ENCODE measurements at places on chromosomes 4 and X.

GRCh38 chr4:24664956-24665355 is 80.6 kb upstream of the DHX15 start:
- DNase-seq, result no peak

DNA sequence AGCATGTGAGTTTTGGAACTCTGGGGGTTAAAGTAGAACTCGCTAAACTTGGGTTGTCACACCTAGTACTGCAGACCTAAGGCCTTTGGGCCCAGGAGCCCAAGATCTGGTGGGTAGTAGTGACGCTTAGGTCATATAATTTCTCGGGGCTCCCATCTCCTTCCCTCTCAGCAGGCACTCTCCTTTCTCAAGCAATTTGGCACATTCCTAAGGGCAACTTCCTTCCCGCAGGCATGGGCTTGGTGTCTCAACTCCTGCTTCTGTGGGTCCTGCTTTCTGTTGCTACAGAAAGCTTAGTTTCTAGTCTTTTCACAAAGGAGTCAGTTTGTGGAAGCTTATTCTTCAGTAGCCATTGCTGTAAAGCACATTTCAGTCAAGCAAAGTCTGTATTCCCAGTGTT is 10.4 kb upstream of the EDA start:
- no peak for DNase-seq

- DNase-seq, result no peak
Measured at GRCh38 chr4:184616633-184617551, 32.4 kb downstream of the CASP3 start.

GRCh38 chr4:42416017-42416416 is 18.7 kb downstream of the SHISA3 start:
- DNase-seq, result no peak

DNA sequence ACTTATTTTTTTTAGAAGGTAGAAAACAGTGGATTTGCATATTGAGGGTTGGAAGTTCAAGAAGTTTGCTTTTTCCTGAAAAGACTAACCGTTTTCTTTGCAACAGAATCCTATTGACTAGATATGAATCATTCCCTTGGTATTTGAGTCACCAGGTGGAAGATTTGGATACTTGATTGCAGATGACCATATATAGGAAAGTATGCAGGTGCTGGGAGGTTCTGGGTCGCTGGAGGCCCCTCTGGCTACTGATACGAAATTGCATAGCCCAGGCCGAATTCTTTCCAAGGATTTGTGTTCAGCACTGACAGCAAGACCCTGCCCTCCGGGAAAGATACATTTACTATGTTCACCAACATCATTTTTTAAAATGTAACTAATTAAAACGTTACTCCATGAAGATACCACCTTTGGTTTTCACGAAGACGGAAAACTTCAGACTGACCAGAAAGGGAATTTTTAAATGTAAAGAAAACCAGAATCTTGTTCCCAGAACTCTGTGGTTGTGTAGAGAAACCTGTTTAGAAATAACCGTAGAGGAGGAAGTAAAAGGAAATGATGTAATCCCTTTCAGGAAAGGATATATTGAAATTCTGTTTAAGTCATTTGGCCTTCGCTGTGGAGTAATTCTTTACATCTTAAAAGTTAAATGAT is 946 bp downstream of the ANXA3 start:
- DNase-seq, result no peak

DNA sequence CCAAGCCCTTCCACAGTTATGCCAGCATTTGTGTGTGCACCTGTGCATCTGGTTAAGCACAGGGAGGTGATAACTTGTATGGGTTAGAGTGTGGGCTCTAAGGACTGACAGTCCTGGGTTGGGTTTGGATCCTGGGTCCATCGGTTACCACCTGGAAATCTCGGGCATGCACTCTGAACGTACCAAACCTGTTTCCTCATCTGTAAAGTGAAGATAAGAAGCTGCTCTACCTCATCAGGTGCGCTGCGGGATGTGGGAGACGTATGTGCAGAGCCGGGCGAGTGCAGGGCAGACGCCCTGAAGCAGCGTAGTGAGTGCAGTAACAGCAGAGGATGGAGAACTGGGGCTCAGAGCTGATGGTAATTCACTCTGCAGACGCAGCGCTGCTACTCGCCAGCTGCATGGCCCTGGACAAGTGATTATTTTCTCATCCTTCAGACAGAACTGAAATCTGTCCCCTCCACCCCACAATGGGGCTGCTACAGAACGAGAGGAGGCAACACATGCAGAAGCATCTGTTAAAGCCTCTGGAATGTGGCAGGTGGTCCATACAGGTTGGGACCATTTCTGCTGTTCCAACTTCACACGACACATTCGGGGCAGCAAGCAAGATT is 64.4 kb downstream of the HADH start:
- no peak for DNase-seq

DNA sequence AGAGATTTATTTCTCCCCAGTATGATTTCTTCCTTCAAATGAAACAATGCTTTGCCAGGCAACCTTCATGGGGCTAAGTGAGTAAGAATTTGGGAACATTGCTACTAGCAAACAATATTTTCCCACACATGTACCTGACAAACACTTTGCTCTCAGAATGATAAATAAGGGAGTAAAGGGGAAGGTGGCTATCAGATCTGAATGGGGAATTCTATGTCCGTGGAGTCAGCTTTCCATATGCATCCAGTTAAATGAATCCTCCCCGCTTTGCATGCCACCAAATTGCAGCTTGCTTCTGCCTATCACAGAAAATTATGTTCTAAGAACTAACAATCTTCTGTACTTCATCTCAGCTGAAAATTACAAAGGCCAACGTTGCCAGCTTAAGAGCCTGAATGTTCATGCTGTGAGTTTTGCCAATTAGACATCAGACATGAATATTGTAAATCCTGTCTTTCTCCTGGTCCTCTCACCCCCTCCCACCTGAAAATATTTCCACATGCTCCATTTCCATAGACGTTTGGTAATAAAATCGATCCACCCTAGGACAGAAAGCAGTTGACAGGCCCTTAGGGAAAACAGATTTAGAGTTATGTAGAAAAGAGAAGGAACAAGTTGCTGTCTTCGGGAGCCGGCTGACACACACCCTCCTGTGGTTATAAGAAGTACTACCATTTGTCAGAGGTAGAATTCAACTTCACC is 6.3 kb downstream of the MEPE start:
- no peak for DNase-seq

DNA sequence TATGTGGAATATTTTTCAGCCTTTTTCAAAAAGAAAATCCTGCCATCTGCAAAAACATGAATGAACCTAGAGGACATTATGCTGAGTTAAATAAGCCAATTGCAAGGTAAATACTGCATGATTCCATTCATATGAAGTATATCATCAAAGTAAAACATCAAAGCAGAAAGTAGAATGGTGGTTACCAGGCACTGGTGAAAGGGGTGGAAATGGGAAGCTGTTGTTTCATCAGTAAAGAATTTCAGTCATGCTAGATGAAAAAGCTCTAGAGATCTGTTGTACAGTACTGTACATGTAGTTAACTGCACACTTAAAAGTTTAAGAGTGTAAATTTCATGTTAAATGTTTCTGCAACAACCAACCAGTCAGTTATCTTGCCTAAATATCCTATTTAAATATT is 196.8 kb upstream of the ADGRL3 start:
- no peak for DNase-seq

- no peak for DNase-seq
Measured at GRCh38 chr4:145623831-145624230, 4.6 kb downstream of the MMAA start.

- DNase-seq, result no peak
Measured at GRCh38 chr4:153905231-153905630, 116.3 kb upstream of the SFRP2 start.

- DNase-seq, result no peak
Measured at GRCh38 chrX:25002661-25003020, 13.1 kb downstream of the ARX start.

DNA sequence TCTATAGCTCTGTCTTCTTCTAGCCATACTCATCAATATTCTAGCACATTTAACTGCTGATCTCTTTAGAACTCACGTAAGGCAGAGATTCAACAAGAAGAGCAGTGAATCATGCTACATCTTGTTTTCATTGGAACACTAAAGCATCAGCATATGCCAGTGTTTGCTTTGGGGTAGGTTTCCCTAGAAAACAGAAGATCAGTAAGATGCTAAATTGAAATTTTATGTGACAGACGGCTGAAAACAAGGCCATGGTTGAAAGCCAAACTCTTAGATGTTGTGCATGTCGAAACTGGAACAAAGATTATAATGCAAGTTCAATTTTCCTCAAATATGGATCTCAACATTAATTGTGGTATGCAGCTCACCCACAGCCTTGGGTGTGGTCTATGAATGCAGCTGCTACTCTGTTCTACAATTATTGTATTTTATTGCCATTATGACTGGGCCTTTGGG is 107.6 kb downstream of the PDLIM5 start:
- DNase-seq, result no peak

DNA sequence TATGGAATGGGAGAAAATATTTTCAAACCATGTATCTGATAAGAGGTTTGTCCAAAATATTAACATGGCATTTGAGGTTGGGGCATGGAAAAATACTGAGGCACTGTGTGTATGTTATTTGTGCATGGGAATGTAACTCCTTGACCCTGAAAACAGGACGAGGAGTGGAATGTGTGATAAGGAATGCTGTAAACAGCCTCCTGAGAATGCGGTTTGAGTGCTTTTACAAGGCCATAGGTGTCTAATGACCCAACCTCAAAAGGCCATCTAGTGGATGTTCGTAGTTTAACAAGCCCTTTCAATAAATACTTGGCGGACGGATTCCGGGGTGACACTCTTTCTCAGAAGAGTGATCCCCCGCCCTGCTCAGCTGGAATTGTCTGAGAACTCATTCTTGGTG is 162.9 kb upstream of the USP9X start:
- DNase-seq, result no peak

DNA sequence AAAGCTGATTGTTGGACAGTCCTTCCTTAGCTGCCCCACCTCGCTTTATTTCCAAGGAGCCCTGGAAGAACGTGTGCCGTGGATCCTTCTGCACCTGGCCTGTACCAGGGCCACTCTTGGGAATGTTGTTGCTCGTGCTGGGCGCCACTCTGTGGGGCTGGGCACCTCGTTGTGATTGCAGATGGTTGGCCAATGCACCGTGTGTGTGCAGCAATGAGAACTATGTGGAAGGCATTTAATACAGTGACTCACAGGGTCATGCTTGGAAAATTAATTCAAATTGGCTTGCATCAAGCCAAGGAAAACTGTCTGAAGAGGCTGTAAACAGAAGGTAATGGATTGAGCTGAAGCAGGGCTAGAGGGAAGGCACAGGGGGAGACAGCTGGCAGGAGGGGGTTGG is 37.0 kb upstream of the CD99L2 start:
- no peak for DNase-seq

DNA sequence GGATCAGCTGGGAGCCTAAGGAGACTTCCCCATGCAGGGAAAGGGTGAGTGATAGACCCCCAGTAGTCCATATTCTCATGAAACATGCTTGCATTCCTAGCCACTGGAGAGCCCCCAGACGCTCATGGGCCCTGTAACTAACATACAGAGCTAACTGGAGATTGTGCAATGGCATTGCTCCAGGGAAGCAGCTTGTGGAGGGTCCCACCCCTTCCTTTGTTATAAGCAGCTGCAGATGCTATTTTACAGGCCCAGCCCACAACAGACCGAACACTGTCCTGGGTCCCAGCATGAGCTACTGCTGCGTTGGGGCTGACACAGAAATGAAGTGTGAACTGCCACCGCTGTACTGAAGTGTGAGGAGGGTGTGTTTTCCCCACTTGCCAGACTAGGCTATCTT is 1465.7 kb upstream of the DIAPH2 start:
- DNase-seq, result no peak

- no peak for DNase-seq
Measured at GRCh38 chr4:178344096-178344495, 901.9 kb upstream of the AGA start.

GRCh38 chrX:15194146-15194545 is 75.7 kb downstream of the ASB9 start:
- DNase-seq, result no peak

- no peak for DNase-seq
Measured at GRCh38 chrX:154091678-154092077, 5.8 kb downstream of the MECP2 start.

GRCh38 chr4:10765386-10765785 is 80.8 kb upstream of the CLNK start:
- DNase-seq, result no peak

- no peak for DNase-seq
Measured at GRCh38 chrX:15055146-15055930, 182.1 kb downstream of the MOSPD2 start.

Data from activated naive CD8-positive, alpha-beta T cell treated with anti-CD3 and anti-CD28 coated beads, Interleukin-2, amount 10 ng/mL, durations not matched to agents 7 days and 5 days (primary cell).